Stimulated activated CD4-positive, alpha-beta T cell treated with anti-CD3 and anti-CD28 coated beads, Interleukin-1b, Interleukin-23, amount 100 ng/mL, for 4 hours (primary cell): ENCODE measurements at places on chromosomes 12 and 14.

DNA sequence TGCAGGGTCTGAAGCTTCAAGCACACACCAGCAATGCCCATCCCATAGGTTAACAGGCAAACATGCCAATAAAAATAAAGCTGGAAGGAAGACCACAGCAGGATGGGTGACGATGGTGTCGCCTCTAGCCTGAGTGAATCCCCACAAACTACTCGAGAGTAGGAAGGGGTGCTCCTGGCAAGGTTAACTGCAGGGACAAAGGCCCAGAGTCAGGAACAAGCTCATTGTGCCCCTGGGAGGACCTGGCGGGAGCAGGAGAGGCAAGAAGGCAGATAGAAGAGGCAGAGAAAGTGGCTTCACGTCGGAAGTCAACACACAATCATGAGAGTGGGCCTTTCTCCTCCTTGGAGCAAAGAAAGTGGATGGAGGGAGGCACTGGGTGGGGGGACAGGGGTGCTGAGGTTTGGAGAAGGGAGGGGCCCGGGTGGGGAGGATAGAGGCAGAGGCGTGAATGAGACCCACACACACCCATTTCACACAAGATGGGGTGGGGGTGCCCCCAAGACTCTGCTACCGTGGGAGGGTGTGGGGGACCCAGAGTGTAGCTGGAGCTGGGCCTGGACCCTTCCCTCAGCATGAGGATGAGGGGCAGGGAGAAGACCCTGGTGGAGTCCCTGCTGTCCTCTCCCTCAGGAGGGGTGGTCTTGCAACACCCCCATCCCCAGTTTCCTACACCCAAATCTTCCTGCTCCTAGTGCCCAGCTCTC is 43.1 kb downstream of the DIO3 start:
- no peak for DNase-seq

DNA sequence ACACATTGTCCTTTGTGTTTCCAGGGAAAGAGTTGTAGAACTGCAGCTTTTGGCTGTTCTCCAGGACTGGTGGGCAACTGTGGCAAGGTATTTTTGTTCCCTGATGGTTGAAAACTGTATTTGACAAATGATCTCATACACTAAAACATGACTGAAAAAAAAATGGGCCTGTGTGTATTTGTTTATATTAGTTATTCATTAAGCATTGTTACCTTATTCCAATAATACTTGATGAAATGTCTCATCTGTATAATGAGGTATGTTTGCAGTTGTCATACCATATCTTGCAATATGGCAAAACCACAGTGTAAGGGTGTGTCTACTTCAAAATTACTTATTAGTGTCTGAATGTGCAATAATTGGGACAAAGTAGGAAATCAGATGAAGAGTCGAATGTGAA is 479.4 kb upstream of the NOVA1 start:
- DNase-seq, result no peak

- no peak for DNase-seq
These were observed 92.1 kb upstream of the OTX2 start for GRCh38 chr14:56902385-56902784.

GRCh38 chr14:53368711-53369201 is 215.6 kb upstream of the DDHD1 start:
- no peak for DNase-seq

GRCh38 chr12:48015129-48015528 is 10.9 kb upstream of the COL2A1 start:
- no peak for DNase-seq

GRCh38 chr12:124492879-124493808 is 74.3 kb downstream of the NCOR2 start:
- DNase-seq, result no peak

- no peak for DNase-seq
These were observed 305.6 kb downstream of the RPAP3 start for GRCh38 chr12:47400266-47400665.

DNA sequence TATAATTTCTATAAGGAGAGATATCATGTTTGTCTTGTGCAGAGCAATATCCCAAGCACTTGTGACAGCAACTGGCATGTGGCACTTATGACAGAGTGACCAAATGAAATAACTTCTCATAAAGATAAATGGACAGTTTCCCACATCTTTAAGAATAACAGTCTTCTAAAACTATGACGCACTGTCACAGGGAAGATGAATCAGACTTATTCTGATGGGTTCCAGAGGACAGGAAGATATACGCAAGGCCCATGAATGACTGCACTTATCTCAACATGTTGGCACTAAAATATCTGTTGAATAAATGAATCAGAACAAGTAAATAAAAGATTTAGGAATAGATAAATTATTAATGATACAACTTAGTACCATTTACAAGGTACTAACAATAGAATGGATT is 465.8 kb upstream of the SYT1 start:
- no peak for DNase-seq

DNA sequence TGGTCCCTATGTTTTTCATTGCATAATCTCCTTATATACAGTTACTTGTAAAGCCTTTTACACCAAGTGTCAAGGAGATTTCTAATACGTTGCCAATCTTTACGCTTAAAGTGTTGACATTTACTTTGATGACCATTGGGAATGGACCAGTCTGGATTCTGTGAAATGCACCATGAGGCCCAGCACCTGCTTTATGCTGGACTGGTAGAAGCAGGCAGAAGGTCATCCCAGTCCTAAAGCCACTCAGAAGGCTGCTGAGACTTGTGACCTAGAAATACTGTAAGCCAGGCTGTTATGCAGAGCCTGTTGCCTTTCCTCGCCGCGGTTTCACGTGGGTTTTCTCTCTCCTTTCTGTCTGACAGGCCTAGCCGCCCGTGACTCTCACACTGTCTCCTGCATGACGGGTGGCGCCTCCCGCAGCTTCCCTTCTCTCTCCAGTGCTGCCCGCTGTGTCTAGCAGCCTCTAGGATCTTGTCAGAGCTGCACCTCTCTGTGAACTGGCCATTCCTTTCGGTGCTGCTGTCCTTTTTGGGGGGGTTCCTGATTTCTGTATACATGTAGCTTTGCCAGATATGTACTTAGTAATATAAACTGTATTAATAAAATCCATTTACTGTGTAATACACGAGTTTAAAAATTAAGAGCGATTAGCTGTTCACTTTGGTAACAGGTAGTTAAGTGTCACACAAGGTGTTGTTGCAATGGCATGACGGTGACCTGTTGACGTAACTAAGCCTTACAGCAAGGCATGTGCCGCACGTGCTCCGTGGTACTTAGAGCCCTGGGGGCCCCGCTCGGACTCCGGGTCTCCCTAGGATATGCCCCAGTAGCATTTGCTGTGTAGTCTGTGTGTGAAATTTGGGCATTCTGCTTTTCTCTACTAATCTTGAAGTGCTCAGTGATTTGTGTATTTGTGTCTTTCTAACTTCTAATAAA is 29.7 kb downstream of the XRCC3 start:
- DNase-seq, result no peak

- no peak for DNase-seq
These were observed 62.0 kb downstream of the DYRK2 start for GRCh38 chr12:67710582-67710981.

GRCh38 chr14:74863274-74863673 is 12.7 kb downstream of the PROX2 start:
- DNase-seq, result no peak

DNA sequence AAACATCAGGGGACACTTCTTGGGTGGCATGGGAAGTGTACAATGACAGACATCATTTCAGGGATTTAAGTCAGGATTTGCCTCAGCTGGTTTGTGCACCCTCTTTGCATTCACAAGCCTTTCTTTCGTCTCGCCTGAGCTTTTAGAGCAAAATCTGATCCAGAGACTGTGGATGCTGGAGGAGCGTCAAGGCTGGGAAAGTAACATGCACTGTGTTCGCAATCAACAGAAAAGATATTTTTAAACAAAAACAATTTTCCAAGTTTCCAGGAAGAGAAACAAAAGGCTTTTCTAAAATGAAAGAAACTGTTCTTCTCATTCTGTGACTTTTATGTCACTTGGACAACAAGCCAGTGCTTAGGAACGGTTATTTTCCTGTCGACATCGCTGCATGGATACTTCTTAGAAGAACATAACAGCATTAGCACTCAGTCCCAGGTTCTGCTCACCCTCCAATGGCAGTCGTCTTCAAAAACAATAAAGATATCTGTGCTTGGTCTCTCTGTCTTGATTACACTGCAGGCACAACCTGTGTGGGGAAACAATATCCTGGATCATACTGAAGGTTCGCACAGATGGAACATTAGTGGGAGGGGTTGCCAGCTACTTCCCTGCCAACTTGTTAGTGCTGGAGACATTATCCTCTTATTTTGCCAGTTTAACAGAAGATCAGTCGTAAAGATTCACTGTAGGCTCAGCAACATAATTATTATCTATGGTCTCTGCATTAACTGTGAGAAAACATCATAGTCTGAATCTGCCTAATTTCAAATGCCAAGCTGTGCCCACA is 403.3 kb upstream of the ATP2B1 start:
- DNase-seq, result no peak

GRCh38 chr12:14774074-14774905 is 29.0 kb downstream of the WBP11 start:
- DNase-seq, result peak; percentile 76

DNA sequence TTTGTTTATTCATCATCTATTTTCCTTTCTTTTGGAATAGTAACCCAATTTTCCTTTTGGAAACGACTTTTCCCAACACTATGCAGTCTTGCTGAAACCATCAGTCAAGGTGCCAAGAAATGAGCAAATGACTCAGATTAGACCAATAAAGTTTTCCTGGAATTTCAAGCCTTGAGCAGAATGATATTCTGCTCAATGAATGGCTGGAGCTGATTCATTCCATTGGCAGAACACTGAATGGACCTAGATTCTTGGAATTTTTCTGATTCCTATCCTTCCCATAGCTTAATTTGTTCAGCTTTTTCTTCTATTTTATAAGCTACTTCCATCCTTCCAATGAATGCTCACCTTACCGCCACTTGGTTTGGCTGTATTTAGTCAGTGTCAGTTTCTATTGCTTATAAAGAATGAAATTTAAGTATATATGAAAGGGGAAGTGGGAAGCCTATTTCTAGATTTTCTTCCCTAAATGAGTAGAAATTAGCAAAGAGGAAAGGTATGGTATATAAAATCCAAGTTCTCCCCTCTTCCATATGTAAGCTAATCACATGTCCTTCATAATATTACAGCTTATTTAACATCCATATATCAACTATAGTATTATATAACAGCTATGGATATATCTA is 89.0 kb downstream of the C14orf39 start:
- DNase-seq, result no peak

DNA sequence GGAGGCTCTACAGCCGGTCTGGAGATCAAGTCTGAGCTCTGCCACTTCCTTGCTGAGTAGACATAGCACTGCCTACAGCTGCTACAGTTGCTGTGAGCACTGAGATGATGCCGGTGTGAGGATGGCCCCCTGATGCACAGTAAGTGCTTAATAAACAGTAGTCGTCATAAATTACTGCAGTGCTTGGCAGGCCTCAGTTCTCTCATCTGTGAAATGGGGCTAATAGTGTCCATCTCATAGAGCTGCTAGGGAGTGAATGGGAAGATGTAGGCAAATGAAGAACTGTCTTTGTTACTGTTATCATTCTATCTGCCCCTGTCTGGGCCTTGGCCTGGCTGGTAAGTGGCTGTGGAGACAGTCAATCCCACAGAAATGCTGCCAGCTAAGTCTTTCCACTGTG is 124.3 kb downstream of the RBM19 start:
- DNase-seq, result no peak

- no peak for DNase-seq
These were observed 28.5 kb upstream of the NTF3 start for GRCh38 chr12:5403411-5403810.

GRCh38 chr12:116295327-116296263 is 18.1 kb upstream of the MED13L start:
- no peak for DNase-seq

DNA sequence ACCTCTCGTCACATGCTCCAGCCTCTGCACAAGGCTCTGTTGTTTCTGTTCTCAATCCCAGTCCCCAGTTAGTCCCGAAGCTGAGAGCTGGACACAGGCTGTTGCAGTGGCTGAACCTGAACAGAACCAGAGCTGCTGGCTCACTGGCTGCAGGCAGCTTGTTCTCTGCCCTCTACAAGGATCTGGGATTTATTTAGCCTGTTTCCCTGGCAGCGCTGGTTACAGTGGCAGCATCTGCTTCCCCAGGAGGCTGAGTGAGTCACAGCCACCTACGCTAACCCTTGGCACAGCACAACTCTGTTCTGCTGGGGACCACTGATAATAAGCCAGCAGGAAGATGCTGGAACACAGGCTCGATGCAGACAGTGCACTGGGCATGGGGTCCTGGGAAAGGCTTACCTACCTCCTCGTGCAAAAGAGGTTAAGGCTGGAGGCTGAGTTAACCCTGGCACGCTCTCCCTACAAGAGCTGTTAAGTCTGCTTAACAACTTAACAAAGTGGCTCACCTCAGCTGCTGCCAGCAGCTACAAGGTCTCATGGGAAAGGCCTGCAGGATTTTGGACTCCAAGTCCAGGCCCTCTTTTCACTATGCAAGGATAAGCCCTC is 299.6 kb downstream of the PCNX1 start:
- DNase-seq, result no peak

DNA sequence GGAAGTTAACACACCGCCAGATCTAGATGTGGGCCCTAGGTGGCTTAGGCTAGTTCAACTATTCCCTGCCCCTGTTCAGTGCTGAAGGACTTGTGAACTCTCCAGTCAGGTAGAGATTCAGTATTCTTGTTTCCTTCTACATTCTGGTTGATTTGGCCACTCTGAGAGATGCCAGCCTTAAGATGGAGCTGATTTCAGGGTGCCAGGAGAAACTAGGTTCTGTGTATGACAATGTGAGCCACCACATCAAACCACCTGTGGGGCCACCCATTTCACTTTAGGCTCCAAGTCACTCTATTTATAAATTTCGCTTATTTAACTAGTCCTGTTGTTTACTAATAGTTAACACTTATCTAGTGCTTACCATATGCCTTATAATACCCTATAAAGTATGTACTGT is 26.0 kb downstream of the FRMD6 start:
- no peak for DNase-seq

GRCh38 chr12:104643093-104643818 is 186.5 kb downstream of the CHST11 start:
- no peak for DNase-seq

DNA sequence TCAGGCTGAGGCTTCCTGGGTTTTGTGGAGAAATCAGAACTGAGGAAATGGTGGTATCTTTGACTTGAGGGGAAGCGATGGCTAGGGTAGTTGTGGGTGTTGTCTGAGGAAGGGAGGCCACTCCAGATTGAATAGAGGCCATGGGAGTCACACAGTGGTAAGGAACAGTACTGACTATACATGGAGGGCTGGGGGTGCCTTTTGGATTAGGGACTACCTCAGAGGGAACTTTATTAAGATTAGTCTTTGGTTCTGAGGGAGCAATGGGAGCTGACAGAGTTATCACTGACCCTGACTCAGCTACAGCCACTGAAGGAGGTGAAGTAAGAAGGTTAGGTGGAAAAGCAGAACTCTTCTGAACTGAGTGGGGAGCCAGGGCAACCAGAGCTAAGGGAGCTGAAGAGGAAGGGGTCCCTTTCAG is 4.4 kb downstream of the NACA start:
- no peak for DNase-seq

- no peak for DNase-seq
These were observed 263.9 kb downstream of the KTN1 start for GRCh38 chr14:55843718-55844403.

- no peak for DNase-seq
These were observed 141.1 kb downstream of the ALG10 start for GRCh38 chr12:34163443-34163842.
